G401 (cell line): ENCODE measurements at places on chromosomes 4 and X. TPM values are rescaled to one million over a fixed set of nuclear protein-coding genes. Genes with fewer than 3 reads are reported as not detected.
A peak's percentile ranks its signal among the peaks of the same experiment; 100 is the strongest.

GRCh38 chrX:70694339-70695122 lies 214.0 kb downstream of the TEX11 start:
- DNase-seq = no peak

DNA sequence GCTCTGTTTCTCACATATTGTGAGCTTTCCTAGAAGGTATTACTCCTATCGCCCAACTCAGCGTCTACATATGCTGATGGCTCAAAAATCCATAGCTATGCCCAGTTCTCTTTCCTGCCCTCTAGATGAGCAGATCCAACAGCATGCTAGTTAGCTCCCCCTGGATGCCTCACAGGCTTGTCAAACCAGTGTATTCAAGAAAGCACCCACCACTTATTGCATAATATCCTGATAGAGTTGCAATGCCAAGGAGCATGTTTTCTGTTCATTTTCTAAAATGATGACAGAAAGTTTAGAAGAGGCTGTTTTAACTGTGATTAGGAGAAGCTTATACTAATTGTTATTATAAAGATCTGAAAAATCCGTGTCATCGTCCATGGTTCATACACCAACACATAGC lies 1.9 kb upstream of the PACRGL start:
- no peak for DNase-seq

MRFAP1L1 gene
- 1.7 and 2.1 TPM in 2 replicates for total RNA-seq

DNA sequence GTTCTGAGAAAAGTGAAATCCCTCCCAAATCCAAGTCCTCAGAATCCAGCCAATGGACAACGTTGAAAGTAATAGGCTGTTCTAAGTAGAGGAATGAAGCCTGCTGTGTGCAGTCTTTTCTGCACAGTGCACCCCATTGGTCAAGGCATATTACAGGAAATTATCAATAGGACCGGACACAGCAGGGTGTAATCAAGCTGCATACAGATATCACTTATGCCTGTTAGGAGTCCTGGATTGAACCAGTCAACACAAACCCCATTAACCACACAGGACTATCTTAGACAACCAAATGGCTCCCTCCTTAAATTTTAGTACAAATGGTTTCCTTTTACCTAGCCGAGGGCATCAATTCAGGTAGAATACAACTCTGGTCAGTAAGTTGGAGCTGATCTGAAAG lies 34.2 kb upstream of the MAGEA8 start:
- DNase-seq = no peak

GRCh38 chr4:132269303-132269990 lies 879.6 kb upstream of the PCDH10 start:
- DNase-seq = no peak

- DNase-seq = no peak
These were observed 213.4 kb upstream of the RASGEF1B start for GRCh38 chr4:81685104-81685503.

- no peak for DNase-seq
These were observed 625.6 kb downstream of the BCOR start for GRCh38 chrX:39472161-39472560.

- DNase-seq = no peak
These were observed 189.1 kb upstream of the RBPJ start for GRCh38 chr4:26131711-26132110.

CT47B1 gene
- not detected in 2 replicates for total RNA-seq

GRCh38 chrX:73903941-73904340 lies 340.9 kb downstream of the CHIC1 start:
- no peak for DNase-seq

DNA sequence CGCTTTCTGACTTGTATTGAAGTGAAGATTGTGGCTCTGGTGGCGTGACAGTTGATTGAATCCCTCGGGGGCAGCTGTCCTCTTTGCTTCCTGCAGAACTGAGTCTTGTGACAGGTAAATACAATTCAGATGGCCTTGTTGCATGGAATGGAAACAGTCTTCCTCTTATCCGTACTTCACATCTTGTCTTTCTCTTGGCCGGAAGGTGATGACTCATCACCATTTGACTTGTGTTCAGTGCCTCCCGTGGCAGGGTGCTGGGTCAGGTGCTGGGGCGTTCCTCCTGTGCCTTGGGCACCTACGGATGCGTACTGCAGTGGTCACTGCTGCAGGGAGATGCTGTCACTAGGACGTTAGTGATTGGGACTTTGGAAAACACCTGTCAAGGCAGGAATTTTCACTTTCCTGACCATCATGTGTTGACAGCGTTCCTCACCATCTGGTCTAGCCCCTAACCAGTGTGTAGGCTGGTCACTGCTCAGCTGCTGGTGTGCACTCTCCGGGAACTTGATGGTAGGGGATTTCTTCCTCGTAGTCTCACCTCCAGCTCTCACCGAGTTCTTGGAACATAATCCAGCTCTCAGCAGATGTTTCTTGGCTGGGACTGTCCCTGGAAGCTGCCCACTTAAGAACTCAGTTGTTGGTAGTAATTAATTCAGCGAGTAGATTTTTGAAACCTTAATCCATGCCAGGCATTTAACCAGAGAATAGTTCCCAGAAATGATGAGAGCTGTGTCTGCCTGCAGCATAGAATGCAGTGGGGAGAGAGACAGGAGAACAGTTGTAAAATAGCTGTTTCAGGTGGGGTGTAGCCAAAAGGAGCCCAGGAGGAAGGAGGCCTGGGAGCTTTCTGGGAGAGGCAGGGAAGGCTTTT lies 7.2 kb downstream of the TBC1D14 start:
- no peak for DNase-seq

DNA sequence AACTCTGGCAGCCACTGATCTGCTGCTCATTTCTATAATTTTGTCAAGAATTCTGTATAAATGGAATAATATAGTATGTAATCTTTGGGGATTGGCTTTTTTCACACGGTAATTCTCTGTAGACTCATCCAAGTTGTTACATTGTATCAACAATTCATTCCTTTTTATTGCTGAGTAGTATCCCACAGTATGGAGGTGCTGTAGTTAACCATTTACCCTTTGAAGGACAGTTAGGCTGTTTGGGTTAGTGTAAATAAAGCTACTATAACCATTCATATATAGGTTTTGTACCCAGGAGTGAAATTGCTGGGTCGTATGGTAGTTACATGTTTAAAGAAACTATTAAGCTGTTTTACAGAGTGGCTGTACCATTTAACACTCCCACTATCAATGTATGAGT lies 157.0 kb upstream of the NDP start:
- no peak for DNase-seq

DNA sequence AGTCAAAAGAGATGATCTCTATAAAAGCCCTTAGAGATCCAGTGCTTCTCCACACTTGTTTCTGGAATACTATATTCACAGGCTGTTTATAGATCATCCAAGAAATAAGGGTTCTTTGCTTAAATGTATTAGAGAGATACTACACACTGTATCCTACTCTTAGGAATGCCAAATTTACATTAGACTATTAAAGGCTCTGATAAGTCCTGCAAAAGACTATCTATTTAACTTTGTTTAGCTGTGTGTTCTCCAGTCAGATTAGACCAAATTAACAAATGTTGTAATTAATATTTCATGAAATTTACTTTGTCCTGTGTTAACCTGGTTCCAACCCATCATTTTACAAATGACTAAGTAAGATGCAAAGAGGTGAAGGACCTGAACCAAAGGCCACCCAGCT lies 260.5 kb upstream of the ZIC3 start:
- no peak for DNase-seq

- DNase-seq = no peak
These were observed 370.7 kb downstream of the FBXW7 start for GRCh38 chr4:152165146-152165545.

FAM47E gene
- total RNA-seq = 0.37 and 2.8 TPM in 2 replicates

SH2D1A gene
- not detected in 2 replicates for total RNA-seq

DNA sequence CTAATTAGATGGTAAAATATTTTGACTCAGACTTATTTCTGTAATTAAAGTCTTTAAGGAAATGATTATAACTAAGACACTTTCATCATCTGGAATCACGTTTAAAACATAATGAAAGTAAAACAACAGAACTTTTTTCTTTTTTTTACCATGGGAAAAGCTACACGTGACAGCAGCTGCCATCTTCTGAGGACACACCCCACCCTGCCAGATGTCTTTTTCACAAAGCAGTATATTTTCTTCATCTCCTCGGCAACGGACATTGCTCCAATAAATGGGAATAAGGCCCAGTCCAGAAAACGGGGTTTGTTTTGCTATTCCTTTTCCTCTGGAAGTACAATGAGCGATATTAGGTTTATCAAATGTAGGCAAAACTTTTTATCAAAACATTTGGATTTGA lies 17.5 kb downstream of the PRSS12 start:
- DNase-seq = no peak

- DNase-seq = no peak
These were observed 10.7 kb upstream of the PCYT1B start for GRCh38 chrX:24657671-24658386.

DNA sequence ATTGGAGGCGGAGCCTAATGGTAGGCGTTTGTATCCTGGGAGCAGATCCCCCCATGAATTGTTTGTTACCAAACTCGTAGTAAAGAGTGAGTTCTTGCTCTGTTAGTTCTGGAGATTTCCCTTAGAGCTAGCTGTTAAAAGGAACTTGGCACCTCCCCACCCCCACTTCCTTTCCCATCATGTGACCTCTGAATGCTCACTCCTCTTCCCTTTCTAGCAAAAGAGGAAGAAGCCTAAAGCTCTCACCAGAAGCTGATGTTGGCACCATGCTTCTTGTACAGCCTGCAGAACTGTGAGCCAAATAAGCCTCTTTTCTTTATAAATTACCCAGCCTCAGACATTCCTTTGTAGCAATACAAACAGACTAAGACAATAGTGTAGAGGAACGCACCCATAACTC lies 13.8 kb upstream of the ATOH1 start:
- DNase-seq = no peak

STATH gene
- not detected in 2 replicates for total RNA-seq

CWH43 gene
- total RNA-seq = not detected in 2 replicates

PHEX gene
- total RNA-seq = not detected in 2 replicates

- no peak for DNase-seq
These were observed 56.3 kb downstream of the CCDC149 start for GRCh38 chr4:24856586-24856985.

DNA sequence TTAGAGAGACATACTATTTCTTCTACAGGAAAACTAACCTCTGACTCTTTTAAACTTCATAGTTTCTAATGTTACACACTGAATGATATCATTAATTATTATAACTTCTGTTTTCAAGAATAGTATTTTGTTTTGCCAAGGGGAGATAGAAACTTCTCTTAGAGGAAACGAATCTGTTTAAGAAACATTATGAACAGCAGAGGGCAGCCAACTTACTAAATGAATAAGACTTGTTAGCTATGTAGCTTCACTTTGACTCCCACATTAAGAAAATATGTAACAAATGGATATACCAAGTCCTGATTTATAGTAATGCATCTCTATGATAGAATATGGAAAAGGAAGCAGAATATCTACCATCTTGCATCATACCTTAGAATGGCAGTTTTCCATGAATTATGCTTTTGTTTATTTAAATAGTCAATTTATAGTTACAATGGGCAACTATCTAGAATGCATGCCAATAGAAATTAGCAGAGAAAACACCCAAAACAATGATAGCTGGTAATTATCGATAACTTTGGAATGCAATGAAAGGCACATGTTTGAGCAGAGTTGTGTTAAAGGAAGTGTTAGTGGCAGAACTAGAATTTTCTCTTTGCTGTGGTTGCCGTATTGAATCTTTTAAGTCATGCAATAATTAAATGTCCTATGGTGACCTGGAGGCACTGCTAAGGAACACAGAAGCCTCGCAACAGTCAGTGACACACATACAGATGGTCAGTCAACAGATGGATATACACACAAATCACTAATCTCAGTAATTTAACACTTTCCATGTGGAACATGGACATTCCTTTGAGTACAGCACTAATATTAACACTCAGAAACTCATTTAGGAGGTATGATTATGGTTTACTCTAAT lies 105.7 kb upstream of the PDLIM3 start:
- DNase-seq = peak; percentile 83

DNA sequence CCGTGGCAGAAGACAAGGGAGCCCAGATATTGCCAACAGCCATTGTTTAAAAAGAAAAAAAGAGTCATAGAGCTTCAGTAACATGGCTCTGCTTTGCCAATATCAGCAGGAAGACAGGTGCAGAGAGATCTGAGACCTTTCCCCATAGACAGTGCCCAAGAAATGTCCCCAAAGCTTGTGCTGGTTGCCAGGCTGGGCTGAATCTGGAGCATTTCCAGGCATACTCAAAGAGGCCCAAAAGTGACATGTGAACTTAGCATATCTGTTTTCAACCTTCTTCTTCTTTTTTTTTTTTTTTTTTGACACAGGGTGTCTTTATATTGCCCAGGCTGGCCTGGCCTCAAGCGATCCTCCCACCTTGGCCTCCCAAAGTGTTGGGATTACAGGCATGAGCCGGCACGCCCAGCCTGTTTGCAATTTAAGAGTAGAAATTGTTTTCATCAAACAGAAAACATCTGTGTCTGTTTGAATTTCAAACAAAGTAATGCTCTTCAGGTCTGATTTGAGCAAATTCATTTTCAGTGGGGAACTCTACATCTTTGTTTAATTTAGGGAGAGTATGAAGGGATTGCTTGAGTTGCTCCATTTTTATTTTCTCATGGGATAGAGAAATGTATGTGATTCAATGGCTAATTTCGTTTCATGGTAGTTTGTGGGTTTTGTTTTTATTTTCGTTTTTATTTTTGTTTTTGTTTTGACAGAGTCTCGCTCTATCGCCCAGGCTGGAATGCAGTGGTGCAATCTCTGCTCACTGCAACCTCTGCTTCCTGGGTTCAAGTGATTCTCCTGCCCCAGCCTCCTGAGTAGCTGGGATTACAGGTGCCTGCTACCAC lies 56.6 kb upstream of the RBM47 start:
- DNase-seq = no peak

UGT2A1 gene
- total RNA-seq = not detected in 2 replicates

- DNase-seq = peak; percentile 0
These were observed 611.2 kb downstream of the PPP4R3C start for GRCh38 chrX:26851981-26852380.

DNA sequence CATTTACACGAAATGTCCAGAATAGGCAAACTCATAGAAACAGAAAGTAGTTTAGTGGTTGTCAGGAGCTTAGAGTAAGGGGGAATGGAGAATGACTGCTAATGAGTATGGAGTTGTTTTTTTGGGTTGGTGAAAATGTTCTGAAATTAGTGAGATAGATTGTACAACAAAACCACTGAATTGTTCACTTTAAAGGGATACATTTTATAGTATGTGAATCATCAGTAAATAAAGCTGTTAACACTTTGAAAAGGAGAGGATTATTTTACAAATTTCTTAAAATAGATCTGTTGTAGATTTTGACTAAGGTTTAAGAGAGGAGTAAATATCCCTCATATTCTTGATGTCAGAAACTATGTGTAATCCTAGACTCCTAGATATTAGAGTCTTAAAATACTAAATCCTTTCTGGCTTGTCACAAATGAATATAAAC lies 82.7 kb downstream of the RAPGEF2 start:
- DNase-seq = no peak

ZCCHC12 gene
- not detected in 2 replicates for total RNA-seq

GRCh38 chr4:158667651-158668198 lies 4.0 kb downstream of the C4orf46 start:
- DNase-seq = no peak

GRCh38 chrX:150533863-150534262 lies 34.6 kb upstream of the MTM1 start:
- no peak for DNase-seq

EREG gene
- total RNA-seq = not detected in 2 replicates
